ENCODE measurements at places on chromosomes 13 and 19.

DNA sequence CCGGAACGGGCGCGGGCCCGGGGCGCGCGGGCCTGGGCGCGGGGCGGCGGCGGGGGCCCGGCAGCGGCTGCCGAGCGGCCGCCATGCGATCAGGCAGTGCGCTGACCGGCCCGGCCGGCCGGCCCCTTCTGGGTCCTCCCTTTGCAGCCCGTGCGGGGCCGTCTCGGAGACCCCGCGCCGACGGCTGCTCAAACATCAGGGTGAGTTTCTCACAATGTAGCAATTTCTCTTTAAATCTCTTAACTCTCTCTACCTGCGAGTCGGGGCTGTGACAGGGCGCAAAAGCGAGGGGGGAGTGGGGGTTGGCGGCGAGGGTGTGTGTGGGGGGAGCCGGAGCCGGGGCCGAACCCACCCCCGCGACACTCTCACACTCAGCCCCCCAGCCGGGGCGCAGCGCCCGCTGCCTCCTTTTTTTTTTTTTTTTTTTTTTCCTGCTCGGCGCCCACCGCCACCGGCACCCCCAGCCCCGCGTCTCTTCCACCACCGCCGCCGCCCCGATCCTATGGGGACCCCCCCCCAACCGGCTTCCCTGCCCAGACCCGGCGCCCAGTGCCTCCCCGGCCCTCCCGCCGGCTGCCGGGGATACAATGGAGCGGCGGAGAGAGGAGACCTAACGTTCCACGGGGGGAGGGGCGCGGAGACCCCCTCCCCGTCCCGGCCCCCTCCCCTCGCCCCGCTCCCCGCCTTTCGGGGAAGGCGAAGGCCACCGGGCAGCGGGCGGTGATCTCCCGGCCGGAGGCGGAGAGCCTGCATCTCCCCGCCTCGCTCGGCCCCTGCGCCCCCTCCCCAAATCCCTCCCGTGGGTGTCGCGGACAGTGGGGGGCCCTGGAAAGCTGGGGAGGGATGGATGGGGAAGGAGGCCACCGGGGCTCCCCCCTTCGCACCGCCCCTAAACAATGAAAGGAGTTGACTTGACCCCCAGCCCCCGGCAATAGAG lies at the start of gene BICRA:
Gene BICRA, plus strand, starts transcription at position 166 of the 937 bp plus-strand sequence. CDS start 64,441 bp downstream, outside the sequence.
- DNase-seq, result peak; percentile 88

DNA sequence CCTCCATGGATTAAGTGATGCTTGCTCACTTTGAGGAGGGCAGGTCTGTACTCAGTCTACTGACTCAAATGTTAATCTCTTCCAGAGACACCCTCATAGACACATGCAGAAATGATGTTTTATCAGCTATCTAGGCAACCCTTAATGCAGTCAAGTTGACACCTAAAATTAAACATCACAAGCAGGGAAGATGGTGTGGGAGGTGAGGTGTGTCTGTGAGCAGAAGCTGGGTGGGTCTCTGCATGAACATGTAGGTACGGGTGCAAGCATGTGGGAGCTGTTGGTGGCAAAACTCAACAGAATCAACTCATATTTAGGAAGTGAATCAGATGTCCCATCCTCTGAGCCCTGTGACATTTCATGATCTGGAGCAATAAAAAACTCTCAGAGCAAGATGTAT lies 249.2 kb upstream of the SGCG start:
- DNase-seq, result no peak

DNA sequence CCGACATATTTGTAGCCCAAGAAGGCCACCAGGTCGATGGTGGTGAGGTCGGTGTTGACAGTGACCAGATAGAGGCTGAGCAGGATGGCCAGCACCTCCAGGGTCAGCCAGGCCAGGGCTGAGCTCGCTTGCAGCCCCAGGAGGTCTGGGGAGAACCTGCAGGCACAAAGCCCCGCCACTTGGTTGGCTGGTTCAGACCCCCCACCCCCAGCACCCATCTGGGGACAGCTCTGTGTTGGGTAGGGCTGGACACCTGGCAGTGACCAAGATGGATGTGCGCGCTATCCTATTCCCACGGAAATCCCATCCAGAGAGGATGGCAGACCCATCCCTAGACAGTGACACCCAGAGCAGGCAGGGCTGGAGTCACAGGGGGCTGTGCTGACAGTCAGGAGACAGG lies 3.5 kb downstream of the C19orf33 start:
- DNase-seq, result no peak

GRCh38 chr19:30755581-30755980 lies 383.4 kb downstream of the ZNF536 start:
- DNase-seq, result no peak

- DNase-seq, result no peak
These were observed 15.0 kb downstream of the HAS1 start for GRCh38 chr19:51708811-51709210.

DNA sequence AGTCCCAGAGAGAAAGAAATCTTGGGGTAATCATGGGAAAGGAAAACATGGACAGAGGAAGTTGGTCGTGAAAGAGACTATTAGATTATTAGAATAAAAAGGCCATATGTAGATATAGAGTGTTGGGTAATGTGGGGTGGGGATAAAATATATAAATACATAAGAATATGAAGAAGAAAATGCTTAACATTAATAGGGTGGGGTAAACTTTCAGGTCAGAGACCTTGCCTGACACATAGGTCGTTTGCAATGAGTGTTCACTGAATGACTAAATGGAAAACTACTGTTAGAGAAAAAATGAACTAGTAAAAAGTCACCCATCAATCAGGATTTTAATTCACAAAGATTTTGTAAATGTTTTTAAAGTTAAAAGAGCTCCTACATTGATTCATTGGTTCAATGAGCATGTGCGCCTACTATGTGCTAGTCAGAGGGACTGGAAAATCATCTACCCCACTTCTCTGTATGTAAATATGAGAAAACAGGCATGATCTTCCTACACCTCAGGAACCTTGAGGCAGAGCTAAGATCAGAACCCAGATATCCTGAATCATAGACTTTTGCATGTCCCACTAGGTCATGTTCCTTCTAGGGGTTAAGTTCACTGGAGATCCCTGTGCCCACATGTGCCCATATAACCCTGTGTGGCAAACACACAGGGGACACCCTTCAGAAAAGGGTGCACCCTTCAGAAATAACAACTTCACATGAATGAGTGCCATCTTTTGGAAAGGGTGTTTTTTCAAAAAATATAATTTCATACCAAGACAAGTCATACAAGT lies 24.6 kb upstream of the KLF12 start:
- peak; percentile 15 for DNase-seq

DNA sequence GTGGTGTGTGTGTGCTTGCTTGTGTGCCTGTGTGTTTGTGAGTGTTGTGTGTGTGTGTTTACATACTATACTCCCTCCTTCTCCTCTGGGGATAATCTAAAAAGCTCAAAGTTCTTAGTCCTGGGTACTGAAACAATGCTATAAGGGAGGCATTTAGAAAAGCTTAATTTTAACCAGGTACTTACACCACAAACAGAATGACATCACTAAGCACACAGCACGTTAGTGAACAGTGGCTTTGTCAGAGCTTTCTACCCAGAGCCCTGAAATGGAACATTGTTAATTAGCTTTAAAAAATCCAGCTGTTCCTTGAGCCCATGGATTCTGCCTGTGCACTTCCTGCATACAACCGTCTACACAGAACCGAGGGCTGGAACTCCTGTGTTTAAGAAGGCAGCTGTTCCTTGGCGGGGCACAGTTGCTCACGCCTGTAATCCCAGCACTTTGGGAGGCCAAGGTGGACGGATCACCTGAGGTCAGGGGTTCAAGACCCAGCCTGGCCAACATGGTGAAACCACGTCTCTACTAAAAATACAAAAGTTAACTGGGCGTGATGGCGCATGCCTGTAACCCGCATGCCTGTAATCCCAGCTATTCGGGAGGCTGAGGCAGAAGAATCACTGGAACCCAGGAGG lies 69.6 kb upstream of the RNF113B start:
- DNase-seq, result no peak
